ENCODE measurements at places on chromosomes 11 and 22. TPM values are rescaled to one million over a fixed set of nuclear protein-coding genes. Genes with fewer than 3 reads are reported as not detected.
A peak's percentile ranks its signal among the peaks of the same experiment; 100 is the strongest.

DNA sequence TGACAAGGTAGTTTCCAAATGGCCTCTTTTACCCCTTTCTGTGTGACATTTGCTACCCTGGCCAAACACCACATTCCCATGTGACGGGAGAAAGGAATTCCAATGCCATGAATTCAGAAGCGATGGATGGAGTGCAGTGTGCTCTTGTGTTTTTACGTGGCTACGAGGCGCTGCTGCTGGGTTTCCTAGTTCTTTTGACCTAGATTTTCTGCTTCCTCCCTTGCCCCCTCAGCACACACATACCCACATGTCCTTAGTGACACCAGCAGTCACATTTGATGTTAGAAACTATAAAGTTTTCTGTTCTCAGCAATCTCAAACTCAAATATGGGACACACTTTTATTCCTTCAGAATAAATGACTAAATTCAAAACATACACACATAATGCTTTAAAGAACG, 7.8 kb upstream of the TMA7B start:
- H3K27ac ChIP-seq, result no peak overlapping the region
- no peaks in the 10 kb centered on the region for H3K36me3 ChIP-seq
- H3K27me3 ChIP-seq, result no peaks in the 10 kb centered on the region
- no peak overlapping the region for H3K4me3 ChIP-seq
- DNase-seq, result no peak
- peaks cover 13% of the 10 kb centered on the region for H3K4me1 ChIP-seq

GRCh38 chr22:37681556-37682049, 4.5 kb upstream of the NOL12 start:
- no peak overlapping the region for H3K4me3 ChIP-seq
- peaks cover 26% of the 10 kb centered on the region for H3K4me1 ChIP-seq
- no peaks in the 10 kb centered on the region for H3K27me3 ChIP-seq
- DNase-seq, result peak; percentile 69
- H3K27ac ChIP-seq, result no peak overlapping the region

- peaks cover 23% of the 10 kb centered on the region for H3K27me3 ChIP-seq
- no peaks in the 10 kb centered on the region for H3K36me3 ChIP-seq
- peak within 1 kb of the TSS; percentile 22 for H3K4me3 ChIP-seq
Measured at GRCh38 chr22:18110194-18110953, at the start of gene TUBA8. Gene TUBA8 (plus strand): TSS chr22:18110809. CDS start chr22:18110866, 57 bp downstream.

DNA sequence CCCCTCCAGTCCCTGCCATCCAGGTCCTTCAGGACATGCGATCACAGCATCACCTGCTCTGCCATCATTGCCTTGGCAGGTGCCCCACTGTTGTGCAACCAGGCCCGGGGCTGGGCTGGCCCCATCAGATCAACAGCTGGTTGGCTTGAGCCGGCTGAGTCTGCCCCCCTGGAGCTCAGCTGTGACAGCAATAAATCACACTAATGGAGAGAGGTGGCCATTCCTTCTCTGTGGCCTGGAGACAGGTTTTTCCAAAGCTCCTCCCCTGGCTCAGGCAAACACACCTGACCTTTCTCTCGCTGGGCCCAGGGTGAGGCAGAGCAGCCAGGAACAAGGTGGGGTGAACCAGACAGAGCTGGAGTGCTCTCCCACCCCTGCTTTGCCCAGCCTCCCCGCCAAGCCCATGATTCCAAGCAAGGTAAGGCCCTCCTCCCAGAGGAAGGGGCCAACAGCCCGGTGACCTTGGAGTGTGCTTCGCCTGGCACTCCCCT, 8.9 kb upstream of the FXYD2 start:
- no peaks in the 10 kb centered on the region for H3K36me3 ChIP-seq
- no peak overlapping the region for H3K4me3 ChIP-seq
- no peak overlapping the region for H3K27ac ChIP-seq
- no peaks in the 10 kb centered on the region for H3K27me3 ChIP-seq
- DNase-seq, result no peak

LRRN4CL gene
- 0.85 TPM for total RNA-seq

C22orf42 gene
- total RNA-seq, result not detected

ACR gene
- total RNA-seq, result not detected
